Hematopoietic multipotent progenitor cell treated with erythropoietin and hydrocortisone succinate and interleukin-3 and kit ligand, for 6 days (in vitro differentiated cells): ENCODE measurements at places on chromosomes 3 and 15.
A peak's percentile ranks its signal among the peaks of the same experiment; 100 is the strongest.

GRCh38 chr15:20657084-20657483 is 115.5 kb upstream of the GOLGA6L6 start:
- DNase-seq, result no peak

DNA sequence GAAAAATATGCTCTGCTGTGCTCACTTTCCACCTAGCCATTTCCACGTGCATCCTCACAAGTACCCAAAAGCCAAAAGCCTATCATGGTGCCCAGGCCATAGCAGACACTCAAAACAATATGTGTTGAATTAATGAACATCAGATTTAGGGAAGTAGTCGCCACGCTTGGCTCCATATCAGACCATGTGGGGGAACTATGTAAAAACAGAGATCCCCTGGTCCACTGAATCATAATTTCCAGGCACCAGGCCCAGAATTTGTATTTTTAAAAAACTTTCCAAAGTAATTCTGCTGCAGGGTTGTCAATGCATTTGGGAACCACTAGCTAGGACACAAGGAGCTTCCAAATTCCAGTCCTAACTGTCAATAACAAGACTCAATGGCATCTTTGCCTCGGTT is 77.3 kb downstream of the CNTN3 start:
- no peak for DNase-seq

- peak; percentile 73 for DNase-seq
These were observed 13.3 kb downstream of the EIF3J start for GRCh38 chr15:44550256-44550655.

- no peak for DNase-seq
These were observed 107.7 kb downstream of the THRB start for GRCh38 chr3:24387000-24387399.

DNA sequence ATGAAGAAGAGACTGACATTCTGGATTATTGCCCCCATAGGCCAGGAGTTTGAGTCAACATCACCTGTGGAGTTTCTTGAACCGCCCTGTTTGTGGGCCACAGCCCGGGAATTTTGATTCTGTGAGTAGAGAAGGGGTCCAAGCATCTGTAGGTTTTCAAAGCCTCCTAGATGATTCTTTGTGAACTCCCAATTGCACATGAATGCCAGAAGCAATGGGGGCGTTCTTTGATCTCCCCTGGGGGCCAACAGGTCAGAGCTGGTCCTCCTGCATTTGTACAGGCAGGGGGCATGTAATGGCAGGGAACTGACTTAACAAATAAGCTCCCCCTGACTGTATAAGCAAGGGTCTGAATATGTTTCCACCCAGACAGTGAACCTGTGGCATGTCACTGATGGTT is 260.3 kb downstream of the SLCO3A1 start:
- no peak for DNase-seq

GRCh38 chr3:12655701-12656100 is 8.2 kb downstream of the RAF1 start:
- DNase-seq, result no peak
